SK-MEL-5 (cell line): ENCODE measurements at places on chromosomes 5 and 9.

DNA sequence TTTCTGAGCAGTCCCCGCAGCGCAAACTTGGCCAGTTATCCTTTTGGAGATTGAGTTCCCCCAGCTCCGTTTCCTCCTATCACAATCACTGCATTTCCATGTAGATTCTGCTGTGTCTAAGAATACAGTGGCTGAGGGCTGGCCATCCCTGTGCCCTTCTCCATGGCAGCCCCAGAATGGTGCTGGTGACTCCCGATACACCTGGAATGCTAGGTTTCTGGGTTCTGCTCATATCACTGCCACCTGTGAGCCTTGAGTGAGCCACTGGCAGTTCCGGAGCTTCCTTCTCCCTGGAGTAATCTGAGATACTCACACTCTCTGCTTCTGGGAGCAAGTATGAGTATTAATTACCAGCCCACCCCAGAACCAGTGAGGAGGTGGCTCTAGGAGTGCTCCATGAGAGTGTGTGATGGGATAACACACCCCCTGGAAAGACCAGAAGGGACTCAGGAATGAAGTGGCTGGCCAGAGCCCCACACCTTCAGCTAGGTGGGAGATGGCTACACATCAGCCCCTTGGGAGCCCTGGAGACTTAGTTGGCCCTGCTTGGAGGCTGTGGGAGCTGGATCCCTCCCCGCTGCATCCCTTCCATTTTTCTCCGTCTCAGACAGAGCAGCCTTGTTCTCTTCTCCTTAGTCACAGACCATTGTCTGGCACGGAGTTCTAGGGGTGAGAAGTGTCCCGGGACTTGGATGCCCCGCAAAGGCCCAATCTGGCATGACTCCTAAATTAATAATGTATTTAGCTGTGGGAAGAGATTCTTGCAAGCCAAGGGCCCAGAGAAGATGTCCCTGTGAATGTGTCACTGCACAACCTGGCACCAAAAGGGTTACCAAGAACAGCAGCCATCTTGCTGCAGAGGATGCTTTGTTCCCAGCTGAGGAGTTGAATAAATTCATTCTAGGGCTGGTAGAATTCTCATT lies 4.9 kb downstream of the PCDHGC5 start:
- DNase-seq, result peak; percentile 40

- DNase-seq, result no peak
Measured at GRCh38 chr9:17059465-17059864, 75.4 kb upstream of the CNTLN start.

GRCh38 chr9:97710356-97711222 lies 13.4 kb upstream of the XPA start:
- DNase-seq, result peak; percentile 78

DNA sequence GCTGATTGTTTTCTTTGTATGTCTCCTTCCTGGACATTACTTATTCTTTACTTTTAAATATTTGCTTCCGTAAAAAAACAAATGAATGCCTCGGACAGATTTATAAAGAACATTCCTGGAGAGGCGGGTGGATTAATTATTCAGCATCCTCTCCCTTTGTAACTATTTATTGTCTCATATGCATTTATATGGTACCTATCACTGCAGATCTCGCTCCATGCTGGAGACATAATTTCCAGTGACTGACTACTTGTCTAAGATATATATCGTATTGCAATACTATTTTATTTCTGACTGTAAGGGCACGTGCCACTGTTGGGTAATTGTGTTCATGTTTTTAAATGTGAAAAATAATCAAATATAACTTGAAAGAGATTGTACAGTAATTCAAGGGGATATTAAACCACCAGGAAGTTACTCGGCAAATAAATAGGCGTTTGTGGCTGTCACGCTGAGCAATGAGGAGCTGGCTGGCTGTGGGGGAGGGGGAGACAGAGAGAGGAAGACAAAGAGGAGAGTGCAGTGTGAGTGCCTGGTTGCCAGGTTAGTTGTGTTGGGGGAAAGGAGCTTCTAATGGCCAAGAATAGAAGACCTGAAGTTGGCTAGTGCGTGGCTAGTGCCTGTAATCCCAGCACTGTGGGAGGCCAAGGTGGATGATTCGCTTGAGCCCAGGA lies 131.8 kb upstream of the GABRP start:
- no peak for DNase-seq

DNA sequence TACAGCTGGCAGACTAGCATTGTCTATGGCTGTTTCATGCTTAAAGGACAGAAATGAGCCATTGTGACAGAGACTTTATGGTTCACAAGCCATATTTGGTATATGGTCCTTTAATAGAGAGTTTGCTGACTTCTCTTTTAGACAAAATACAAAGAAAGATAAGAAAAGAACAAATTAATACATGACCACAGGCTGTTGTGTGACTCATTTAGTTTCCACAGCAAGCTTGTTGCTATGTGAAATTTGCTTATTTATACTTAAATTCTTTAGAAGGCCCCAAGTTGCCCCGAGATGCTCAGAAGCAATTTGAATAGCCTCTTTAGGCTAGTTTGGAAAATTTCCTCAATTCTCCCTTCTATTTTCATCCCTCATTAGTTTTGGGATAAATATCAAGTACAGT lies 315.3 kb upstream of the RPS23 start:
- DNase-seq, result no peak

DNA sequence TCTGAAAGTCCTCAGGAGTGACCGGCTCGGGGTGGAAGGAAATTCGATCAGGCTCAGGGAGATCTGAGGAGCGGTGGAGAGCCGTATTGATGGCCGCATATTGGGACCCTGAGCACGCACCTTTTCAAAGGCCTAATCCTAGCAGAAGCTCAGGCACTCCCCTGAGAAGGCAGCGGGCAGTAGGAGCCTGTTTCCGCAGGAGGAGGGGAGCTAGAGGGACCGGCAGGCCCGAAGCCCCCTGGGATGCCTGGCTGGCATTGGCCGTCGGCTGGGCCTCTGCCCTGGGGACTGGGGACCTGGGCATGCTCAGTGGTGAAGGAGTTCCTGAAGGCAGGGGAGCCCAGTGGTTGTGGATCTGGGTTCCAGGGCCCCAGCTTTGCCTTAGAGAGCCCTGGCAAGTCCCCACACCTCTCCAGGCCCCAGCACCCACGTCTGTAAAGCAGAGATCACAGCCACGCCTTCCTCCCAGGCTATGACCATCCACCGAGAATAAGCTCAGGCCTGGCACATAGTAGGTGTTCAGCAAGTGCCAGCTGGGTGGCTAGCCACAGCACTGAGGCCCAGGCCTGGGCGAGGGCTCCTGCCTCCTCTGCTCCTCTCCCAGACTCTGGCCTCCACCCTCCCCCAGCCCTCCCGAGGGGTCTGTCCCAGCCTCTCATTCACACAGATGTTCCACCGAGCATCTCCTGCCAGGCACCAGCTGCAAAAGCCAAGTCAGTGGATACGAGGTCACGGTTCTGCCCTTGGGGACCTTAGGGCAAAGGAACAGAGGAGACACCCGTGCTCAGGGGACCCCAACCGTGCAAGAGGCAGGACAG lies 17.2 kb upstream of the QRFP start:
- no peak for DNase-seq

DNA sequence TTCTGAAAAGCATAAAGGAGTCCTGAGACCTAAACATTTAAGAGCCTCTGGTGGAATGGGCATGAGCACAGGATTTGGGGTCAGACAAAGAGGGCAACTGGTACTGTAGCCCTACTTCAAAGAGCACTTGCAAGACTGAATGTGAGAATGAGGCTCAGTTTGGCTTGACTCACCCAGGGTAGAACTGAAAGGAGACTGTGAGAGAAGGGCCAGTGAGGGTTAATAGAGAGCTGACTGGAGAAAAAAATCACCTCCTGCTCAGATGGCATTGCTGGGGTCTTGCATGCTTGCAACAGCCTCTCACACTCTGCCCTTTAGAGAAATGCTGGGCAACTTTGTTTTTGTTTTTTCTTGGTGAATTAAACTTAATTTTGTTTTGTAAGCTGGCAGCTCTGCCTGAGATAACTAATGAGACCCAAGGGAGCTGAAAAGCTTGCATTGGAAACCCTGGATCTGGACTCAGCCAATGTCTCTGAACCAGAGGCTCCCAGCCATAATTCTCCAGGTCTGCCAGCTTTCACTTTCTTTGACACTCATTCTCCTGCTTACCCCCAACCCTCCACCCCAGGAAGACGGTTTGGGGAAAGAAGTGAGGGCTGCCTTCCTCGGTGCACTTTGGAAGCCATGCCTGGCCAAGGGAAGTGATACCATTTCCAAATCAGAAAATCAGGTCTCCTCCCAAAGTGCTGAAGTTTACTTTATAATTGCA lies 161.1 kb upstream of the PANK3 start:
- no peak for DNase-seq

DNA sequence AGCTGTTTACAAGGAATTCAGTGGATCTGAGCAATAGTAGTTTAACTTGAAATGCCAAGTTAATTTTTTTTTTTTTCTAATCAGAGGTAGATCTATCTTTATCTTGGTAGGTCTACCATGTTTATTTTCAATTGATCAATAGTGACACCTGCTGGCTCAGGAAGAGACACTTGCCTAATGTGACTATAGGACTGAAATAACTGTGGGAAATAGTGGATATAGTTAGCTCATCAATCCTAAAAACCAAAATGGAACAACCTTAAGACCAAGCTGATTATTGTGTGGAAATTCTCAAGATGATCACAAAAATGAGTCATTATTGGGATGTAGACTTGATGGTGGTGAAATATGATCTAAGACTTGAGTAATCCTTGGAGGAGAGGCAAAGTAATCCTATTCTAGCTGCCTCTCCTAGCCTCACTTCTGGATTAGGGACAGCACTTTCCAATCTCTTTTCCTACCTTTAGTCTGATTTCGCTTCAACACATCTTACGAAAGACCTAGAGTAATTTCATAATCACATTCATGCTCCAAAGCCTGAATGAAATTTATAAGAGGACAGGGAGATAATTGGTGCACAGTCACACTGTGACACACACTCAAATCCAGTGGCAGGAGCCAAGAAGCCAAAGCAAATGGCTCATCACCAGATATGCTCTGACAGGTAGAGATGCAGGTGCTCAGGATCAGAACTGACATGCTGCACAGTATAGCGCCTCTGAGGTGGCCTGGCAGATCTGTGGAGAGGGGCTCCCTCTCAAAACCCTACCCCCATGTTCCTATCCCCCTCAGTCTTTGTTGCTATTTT lies 156.3 kb downstream of the HMHB1 start:
- DNase-seq, result peak; percentile 38
